ENCODE measurements at places on chromosomes 3 and 15. TPM values are rescaled to one million over a fixed set of nuclear protein-coding genes. Genes with fewer than 3 reads are reported as not detected.

- no peak for DNase-seq
These were observed 3.2 kb upstream of the FLNB start for GRCh38 chr3:58004973-58005372.

The NISCH gene
- 163 TPM for total RNA-seq

The ZNF501 gene
- 7.2 TPM for total RNA-seq

The TGM5 gene
- not detected for total RNA-seq

DNA sequence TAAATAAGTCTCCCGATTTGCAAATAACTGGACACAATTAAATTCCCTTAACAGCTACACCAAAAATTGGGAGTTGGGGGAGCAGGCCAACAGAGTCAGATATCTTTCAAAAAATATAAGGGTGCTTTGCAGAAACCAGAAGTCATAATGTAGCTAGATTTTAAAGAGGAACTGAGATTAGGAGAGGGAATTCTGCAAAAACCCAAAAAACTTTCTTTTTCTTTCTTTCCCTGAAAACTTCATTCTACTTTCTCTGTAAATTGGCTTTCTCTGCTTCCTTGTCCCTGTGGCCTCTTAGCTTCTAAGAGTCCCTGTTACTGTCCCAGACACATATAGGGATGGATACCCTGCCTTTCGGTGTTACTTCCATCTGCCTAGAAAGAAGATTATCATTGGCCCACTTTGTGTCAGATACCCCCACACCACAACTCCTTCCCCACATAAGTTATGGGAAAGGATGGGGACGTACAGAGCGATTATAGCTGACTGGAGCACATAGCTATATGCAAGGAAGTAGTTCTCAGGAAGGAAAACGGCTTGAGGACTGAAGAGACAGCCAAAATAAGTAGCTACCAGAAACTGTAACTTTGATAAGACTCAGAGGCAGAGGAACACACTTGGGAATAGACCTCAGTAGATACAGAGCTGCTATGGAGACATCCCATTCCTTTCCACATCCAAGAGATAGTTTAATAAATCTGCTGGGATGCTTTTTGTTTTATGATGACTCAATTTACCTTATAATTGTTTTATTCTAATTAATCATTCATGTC lies 129.1 kb upstream of the TGFBR2 start:
- DNase-seq, result no peak

- DNase-seq, result no peak
These were observed 192.5 kb upstream of the TSC22D2 start for GRCh38 chr3:150215616-150216015.

The CCDC39 gene
- 0.58 TPM for total RNA-seq

The CCR3 gene
- total RNA-seq, result not detected

Data from sciatic nerve (tissue), 2 donors.